ENCODE measurements at places on chromosomes 16 and 17.
A peak's percentile ranks its signal among the peaks of the same experiment; 100 is the strongest.

GRCh38 chr16:76118344-76118743 lies 158.9 kb upstream of the CNTNAP4 start:
- no peak for DNase-seq

GRCh38 chr17:70804161-70804560 lies 634.8 kb downstream of the KCNJ2 start:
- DNase-seq = no peak

- DNase-seq = no peak
These were observed 614.8 kb upstream of the SOX9 start for GRCh38 chr17:71505981-71506380.

- DNase-seq = peak; percentile 49
These were observed 2.6 kb upstream of the FMNL1 start for GRCh38 chr17:45218895-45219661.

DNA sequence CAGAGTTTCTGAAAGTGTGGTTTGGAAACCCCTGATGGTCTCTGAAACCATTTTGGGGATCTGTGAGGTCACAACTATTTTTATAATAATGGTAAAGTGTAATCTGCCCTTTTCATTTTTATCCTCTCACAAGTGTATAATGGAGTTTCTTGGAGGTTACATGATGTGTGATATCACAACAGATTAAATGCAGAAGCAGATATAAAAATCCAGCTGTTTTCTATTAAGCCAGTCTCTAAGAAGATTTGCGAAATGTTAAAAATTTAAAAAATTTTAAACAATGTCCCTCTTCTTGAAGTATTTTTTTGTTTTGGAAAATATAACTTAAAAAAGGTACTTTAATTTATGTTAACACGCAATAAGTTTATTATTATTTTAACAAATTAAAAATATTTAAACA lies 48.7 kb downstream of the RPGRIP1L start:
- no peak for DNase-seq

DNA sequence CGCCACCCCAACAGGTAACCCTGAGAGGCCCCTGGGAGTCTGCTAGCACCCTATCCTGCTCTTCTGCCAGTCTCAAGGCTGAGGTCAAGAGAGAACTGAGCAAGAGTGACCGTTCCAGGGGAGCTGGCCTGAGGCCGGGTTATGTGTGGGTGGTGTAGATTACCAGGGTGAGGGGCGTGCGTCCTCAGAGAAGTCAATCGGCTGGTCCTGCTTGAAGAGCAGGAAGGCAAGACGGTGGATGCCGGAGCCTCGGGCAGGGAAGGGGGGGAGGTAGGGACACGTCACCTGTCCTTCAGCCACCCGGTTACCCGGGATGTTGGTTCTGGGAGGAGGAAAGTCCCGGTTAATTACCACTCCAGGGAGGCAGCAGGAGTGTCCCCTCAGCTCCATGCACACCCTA lies 2.6 kb upstream of the TRIM65 start:
- no peak for DNase-seq

GRCh38 chr17:1058423-1059130 lies 61.6 kb downstream of the TIMM22 start:
- no peak for DNase-seq

DNA sequence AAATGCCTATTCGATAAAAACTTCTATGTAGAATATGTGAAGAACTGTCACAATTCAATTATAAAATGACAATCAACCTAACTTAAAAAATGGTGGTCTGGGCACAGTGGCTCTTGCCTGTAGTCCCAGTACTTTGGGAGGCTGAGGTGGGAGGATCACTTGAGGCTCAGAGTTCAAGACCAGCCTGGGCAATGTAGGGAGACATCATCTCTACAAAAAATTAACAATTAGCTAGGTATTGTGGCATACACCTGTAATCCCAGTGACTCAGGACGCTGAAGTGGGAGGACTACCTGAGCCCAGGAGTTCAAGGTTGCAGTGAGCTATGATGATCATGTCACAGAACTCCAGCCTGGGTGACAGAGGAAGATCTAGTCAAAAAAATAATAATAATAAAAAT lies 18.6 kb upstream of the METTL9 start:
- no peak for DNase-seq

GRCh38 chr16:4319454-4320421 lies 3.9 kb downstream of the GLIS2 start:
- no peak for DNase-seq

- DNase-seq = no peak
These were observed 1.6 kb upstream of the GAST start for GRCh38 chr17:41710472-41711090.

DNA sequence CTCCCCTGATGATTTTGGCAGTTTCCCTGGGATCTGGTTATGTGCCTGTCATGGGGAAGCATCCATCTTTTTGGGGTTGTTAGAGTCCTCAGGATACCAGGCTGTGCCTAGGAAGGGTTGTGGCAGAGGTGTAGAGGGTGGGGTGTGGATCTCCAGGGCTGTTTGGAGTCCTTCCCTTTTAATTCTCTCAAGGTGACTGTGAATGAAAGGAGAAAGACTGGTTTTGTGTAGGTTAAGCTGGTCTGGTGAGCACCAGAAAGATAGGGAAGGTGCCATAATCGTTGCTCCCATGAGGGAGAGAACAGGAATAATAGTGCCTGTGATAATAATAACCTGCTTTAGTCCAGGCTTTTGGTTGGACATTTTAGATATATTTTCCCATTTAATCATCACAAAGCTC lies 7.0 kb downstream of the MAP2K4 start:
- DNase-seq = no peak

DNA sequence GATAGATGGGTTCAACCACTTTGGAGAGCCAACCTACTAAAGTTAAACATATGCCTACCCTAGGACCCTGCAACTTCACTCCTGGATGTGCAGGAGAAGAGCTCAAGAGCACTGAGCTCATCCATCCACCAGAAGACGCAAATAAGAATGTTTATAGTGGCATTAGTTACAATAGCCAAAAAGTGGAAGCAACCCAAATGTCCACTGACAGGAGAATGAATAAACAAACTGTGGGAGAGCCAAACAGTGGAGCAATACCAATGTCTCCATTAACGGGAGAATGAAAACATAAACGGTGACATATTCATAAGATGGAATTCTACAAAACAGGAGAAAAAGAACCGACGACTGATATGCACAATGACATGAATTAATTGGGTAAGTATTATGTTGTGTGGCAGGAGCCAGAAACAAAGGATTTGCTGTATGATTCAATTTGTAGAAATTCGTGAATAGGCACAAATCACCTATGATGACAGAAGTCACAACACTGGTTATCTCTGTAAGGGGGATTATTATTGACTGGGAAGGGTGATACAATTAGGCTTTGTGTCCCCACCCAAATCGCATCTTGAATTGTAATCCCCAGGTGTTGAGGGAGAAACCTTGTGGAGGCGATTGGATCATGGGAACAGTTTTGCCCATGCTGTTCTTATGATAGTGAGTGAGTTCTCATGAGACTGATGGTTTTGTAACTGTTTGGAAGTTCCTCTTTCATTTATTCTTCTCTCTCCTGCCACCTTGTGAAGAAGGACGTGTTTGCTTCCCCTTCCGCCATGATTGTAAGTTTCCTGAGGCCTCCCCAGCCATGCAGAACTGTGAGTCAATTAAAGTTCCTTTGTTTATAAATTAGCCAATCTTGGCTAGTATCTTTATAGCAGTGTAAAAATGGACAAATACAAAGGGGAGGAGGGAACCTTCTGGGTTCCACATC lies 57.9 kb upstream of the PLCG2 start:
- DNase-seq = no peak

DNA sequence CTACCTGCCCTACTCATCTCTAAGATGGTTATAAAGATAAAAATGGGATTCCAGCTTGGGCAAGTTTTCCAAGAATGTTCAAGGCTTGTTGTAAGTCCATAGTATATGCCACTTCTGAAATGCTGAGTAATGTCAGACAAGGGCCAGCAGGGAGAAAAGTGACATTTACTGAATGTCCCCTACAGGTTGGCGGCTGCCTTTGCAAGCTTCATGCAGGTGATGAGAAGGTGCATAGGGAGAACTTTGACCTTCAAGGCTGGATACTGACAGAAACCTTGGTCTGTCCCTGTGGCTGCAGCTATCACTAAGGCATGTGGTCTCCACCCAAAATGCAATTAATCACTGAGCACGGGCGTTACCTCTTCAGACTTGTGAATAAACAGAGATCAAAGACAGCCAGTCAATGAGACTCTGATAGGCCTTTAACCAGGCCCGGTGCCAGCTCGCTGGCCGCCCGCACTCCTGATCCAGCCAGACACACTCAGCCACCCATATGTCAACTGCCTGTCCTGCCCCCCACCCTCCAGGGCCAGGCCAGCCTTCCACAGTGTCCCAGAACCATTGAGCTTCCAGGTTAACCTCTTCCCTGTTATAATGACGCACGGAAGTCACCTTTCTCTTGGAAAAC lies 26.8 kb upstream of the AXIN2 start:
- no peak for DNase-seq

DNA sequence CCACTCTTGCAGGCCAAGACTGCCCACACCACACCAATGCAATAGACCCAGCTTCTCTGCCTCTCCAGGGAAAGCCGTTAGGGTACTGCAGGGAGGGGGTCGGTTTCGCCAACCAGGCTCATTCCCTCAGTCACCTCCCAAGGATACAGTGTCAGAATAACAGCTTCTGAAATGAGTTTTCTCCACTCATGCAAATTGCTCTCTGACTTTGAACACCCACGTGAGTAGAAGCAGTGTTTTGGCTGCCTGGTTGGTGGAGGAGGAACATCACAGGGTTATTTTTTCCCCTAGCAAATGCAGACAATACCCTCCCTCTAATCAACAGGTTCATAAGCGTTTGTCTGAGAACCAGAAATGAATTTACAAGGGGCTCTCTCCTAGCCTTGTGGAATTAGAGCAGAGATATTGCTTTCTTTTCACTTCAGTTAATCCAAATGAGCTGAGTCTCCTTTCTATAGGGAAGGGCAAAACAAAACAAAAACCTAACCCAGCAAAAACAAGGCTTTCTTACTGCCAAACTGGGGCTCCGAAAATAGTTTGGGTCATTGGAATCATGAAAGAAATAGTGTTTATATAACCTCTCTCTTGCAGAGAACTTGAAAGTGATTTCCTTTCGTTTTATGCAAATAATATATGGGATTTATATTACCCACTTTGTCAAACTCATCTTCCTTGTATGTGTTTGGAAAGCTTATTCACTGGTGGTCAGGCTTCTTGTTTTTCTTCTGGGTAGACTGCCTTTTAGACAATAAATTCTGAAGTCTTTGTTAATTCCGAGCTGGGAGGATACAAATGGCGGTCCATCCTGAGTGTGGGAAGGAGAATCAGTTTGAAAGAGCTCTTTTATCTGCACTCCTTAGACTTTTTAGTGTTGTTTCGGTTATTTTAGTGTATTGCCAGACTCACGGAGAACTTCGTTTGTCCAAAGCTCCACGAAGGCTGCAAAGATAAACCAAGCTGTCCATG lies 229.9 kb downstream of the MSI2 start:
- DNase-seq = no peak

DNA sequence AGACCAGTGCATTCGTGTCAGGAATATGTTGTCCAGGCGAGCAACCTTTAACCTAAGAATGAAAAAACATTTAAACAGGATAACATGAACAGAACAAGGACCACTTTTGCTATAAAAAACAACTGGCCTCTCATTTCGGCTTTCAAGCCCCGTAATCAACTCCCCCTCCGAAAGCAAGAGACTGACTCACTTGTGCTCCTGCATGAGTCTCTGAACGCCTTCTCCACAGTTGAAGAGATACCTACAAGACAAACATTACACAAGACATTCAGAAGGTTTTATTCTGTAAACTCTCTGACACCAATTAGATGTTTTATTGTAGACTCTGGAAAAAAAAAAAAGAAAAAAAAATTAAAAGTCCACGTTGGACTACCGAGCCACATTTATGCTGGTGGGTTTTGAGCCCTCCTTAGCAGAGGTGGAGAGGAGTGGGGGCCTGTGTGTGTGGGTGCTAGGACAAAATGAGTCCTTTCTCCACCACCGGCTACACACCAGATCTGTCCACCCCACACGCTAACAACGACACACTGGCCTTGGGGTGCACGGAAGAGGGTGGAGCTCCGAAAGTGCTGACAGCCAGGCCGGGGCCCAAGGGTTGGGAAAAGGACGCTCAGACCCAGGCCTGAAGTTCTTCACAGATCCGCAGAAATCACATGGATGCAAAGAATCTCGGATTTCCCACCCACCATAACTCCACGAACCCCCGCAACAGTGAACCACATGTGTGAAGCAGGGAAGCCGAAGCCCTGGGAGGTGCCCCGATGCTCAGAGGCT lies 759 bp downstream of the ELAC2 start:
- DNase-seq = peak; percentile 9

- no peak for DNase-seq
These were observed 50.3 kb upstream of the TBX2 start for GRCh38 chr17:61349350-61349749.

- DNase-seq = peak; percentile 56
These were observed 19.6 kb downstream of the DNAH17 start for GRCh38 chr17:78557598-78558039.

DNA sequence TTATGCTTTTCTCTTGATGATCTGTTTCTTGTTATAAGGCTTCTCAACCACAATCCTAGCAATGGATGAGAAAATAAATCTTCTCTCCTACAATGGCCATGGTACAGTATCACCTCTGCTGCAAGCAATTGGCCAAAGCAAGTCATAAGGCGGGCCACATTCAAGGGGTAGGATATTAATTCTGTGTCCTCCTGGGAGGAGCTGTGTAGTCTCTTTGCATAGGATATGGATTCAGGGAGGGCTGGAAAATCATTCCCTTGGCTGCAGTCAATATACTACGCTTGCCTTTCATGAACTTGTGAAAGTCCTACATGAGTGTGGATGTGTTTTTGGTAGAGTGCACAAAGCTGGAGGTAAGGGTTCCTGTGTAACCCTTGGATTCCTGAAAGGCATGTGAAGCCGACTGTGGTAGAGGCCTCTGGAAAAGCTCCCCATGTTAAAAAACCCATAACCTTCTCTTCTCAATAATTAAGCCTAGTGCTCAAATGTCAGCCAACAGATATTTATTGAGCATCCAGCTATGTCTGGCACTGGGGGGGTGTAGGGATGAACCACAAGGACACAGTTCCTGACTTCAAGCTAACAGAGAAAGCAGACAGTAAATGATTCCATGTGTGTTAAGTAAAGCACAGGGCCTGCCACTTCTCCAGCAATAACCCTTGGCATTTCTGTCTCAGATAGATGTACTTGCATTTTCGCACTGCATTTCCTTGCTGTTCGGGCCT lies 147.6 kb upstream of the HS3ST3A1 start:
- DNase-seq = no peak

- DNase-seq = no peak
These were observed 42.8 kb downstream of the NOG start for GRCh38 chr17:56636265-56636664.

- no peak for DNase-seq
These were observed 24.7 kb upstream of the KIFC3 start for GRCh38 chr16:57826706-57827625.

GRCh38 chr17:50550661-50551432 lies 3.9 kb downstream of the SPATA20 start:
- DNase-seq = no peak

Data from HS-5 (cell line).